MG63 (cell line): ENCODE measurements at places on chromosomes 6 and 20. TPM values are rescaled to one million over a fixed set of nuclear protein-coding genes. Genes with fewer than 3 reads are reported as not detected.
A peak's percentile ranks its signal among the peaks of the same experiment; 100 is the strongest.

DNA sequence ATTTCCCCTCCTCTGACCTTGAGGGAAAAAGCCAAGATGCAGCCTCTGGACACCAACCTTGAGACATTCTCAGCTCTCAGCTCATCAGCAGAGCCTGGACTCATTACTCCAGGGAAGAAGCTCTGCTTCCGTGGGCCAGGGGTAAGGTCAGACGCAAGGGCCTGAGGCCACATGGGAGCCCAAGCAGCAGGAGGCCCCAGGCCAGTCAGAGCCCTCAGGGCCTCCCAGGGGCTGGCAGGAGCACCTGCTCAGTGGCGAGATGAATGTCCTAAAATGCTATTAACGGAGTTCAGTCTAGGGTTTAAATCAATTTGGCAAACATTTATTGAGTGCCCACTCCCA lies 208.6 kb downstream of the ERMARD start:
- no peak for DNase-seq

GRCh38 chr20:46984405-46984804 lies 89.8 kb downstream of the EYA2 start:
- DNase-seq: peak; percentile 78

- no peak for DNase-seq
Observed at GRCh38 chr6:87671555-87672029, 30.4 kb downstream of the AKIRIN2 start.

DNA sequence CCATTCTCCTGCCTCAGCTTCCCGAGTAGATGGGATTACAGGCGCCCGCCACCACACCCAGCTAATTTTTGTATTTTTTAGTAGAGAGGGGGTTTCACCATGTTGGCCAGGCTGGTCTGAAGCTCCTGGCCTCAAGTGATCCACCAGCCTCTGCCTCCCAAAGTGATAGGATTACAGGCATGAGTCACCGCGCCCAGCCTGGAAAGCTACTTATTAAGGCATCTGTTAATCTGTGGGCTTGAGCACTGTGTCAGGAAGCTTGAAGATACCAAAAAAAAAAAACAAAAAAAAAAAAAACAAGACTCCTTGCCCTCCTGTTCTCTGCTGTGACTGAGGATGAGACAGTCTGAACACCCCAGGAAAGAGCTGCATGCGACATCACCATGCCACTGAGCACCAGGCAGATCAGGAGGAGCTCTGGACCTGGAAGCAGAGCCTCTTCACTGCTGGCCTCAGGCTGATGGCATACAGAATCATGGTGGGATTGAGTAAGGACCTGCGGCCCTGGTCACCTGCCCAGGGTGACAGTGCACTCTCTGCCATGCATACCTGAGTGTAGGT lies 166.5 kb upstream of the SNX9 start:
- DNase-seq: peak; percentile 47

The POPDC3 gene
- total RNA-seq: 1.8 and 2.2 TPM in 2 replicates

The TMEM217 gene
- total RNA-seq: 0.17 and 0.36 TPM in 2 replicates

DNA sequence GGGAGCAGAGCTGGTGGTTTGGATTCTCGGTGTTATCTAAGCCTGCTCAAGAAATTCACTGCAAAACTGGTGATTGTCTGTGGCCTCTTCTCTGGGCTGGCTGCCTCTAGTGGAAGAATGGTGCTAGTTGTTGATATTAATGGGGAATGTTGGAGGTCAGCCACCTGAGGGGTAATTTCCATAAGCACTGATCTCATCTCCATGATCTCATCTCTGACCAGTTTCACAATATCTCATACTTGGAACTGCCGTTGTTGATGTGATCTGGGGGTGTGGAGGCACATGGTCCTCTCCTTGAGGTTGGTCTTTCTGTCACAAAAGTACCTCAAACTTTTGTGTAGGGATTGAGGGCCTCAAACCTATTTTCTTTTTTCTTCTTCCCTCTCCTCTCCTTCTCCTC lies 102.6 kb downstream of the CD109 start:
- peak; percentile 80 for DNase-seq

GRCh38 chr6:8780653-8781052 lies 345.3 kb upstream of the SLC35B3 start:
- DNase-seq: no peak

GRCh38 chr20:38143646-38144554 lies 21.2 kb downstream of the TGM2 start:
- DNase-seq: peak; percentile 95

The MACROD2 gene
- 0.66 TPM in 1 of 2 replicates, not detected in the other for total RNA-seq

The TMC2 gene
- total RNA-seq: not detected in 2 replicates

GRCh38 chr20:13687815-13688214 lies 49.1 kb upstream of the TASP1 start:
- no peak for DNase-seq

The OR12D1 gene
- total RNA-seq: not detected in 2 replicates

DNA sequence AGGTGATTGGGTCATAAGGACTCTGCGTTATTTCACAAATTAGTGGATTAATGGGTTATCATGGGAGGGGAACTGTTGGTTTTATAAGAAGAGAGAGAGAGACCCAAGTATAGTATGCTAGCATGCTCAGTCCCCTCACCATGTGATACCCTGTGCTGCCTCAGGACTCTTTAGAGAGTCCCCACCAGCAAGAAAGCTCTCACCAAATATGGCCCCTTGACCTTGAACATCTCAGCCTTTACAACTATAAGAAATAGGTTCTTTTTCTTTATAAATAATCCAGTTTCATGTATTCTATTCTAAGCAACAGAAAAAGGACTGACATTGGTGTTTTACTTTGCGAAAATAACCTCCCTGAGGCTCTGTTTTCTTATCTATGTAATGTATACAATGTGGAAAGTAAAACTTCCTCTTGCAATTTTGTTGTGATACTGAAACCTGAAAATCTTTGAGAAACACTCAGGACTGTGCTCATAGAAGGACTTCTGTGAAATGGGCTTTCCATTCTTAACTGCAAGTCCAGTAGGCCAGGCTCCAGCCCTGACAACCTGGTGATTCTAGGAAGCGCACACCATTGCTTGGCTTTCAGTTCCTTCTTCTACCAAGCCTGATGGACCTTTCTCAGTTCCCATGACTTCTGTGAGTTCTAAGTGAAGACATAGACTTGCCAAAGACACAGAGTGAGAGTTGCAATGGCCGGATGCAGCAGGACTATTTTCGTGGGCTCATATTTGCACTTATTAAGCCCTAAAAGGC lies 21.9 kb downstream of the SIRPD start:
- no peak for DNase-seq

The RBM24 gene
- total RNA-seq: 0.33 TPM in 1 of 2 replicates, not detected in the other

- DNase-seq: no peak
Observed at GRCh38 chr20:8875586-8875985, 193.3 kb upstream of the PLCB4 start.
